ENCODE measurements at places on chromosomes 12 and 14.

GRCh38 chr12:53344824-53345485 is 8.8 kb upstream of the SP7 start:
- DNase-seq, result peak; percentile 74

GRCh38 chr14:53016491-53016890 is 65.6 kb upstream of the FERMT2 start:
- no peak for DNase-seq

DNA sequence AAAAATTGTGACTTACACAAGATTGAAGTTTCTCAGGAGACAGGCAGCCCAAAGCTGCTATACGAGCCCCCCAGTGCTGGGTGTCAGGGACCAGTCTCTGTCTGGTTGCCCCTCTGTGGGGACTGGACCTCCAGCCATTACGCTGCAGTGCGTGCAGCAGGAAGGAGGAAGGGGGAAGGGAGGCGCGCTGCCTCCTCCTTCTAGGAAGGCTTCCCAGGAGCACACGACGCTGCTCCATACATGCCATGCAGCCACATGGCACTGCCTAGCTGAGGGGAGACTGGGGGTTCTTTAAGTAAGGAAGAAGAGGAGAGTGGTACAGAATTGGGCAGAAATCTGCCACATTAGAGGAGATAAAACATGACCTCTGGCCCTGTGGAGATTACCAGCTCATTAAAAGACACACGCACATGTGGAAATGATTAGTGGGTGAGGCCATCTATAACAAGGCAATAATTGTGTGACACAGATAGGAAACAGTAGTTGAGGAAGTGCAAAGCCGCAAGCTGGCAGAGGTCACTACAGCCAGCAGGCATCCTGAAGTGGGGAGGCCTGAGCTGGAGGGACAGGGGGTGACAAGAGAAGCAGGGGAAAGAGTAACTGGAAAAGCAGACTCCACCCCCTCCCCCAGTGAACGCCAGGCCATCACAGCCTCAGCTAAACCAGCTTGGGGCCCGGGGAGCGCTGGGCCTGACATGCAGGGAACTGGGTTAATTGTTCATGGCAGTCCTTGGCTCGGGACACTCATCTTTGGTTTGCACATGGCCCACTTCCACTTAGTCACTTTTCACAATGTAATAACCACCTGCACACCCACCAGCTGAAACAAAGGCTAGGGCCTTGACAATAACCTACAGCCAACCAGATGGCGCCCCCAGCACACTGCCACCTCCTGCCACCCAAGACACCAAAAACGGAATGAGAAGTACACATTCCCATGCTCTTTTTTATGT is 39.6 kb downstream of the CCDC88C start:
- no peak for DNase-seq

DNA sequence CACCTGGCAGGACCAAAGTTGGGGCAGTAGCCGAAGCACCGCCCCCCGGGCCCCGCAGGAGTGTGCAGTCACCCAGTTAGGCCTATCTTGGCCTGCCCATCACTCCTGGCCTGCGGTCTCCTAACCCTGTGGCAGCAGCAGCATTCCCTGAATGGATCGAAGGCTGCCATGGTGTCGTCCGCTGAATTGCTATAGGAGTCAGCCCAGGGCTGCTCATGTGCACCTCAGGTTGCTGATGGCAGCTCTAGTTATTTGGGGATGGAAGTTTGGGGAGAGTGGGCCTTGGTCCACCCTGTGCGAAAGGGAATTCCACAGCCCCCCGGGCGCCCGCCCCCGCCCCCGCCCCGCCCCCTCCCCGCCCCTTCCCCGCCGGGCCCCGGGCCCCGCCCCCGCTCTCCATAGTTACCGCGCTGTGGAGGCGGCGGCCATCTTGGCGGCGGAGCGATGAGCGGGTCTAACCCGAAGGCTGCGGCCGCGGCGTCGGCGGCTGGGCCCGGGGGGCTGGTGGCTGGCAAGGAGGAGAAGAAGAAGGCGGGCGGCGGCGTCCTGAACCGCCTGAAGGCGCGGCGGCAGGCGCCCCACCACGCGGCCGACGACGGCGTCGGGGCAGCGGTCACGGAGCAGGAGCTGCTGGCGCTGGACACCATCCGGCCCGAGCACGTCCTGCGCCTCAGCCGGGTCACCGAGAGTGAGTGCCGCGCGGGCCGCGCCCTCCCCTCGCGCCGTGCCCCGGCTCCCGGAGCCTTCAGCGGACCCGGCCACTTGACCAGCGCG is at the start of gene UNC119B:
TSS of gene UNC119B (plus strand) at position 428 of the 774 bp plus-strand sequence. CDS start at position 445, 17 bp downstream.
- DNase-seq, result peak; percentile 83

- DNase-seq, result no peak
These were observed 2.8 kb downstream of the CKB start for GRCh38 chr14:103519837-103520212.

DNA sequence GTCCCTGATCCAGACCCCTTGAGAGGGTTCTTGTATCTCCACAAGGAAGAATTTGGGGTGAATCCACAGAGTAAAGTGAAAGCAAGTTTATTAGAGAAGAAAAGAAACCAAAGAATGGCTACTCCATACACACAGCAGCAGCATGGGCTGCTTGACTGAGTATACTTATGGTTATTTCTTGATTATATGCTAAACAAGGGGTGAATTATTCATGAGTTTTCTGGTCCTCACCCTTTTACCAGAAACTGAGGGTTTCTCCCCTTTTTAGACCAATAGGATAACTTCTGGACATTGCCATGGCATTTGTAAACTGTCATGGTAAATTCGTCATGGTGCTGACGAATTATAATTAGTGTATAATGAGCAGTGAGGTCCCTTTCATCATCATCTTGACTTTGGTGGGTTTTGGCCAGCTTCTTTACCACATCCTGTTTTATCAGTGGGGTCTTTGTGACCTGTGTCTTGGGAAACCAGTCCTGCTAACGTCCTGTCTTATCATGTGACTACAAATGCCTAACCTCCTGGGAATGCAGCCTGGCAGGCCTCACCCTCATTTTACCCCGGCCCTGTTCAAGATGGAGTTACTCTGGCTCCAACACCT is 121.9 kb downstream of the SPTSSA start:
- no peak for DNase-seq
